BE2C (cell line): ENCODE measurements at places on chromosomes 11 and 22.

GRCh38 chr11:77259641-77260040, 41.8 kb downstream of the GDPD4 start:
- no peak for DNase-seq

DNA sequence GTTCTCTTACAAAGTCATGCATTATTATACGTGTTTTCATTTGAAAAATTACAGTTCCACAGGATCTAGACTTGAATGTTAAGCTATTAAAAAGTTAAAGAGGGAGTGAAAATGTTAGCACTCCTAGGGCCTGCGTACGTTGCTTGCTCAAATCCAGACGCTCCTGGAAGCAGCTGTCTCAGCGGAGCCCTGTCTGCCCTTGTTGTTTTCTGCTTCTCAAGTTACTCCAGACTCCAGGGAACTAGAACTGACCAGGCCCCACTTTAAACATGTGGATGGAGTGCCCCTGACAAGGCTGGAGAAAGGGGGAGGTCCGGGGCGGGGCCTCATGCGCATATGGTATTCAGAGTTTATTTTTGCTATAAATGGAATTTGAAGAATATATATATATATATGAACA, 9.6 kb downstream of the PARVB start:
- no peak for DNase-seq

- no peak for DNase-seq
Measured at GRCh38 chr11:105767931-105768330, 158.1 kb downstream of the GRIA4 start.

DNA sequence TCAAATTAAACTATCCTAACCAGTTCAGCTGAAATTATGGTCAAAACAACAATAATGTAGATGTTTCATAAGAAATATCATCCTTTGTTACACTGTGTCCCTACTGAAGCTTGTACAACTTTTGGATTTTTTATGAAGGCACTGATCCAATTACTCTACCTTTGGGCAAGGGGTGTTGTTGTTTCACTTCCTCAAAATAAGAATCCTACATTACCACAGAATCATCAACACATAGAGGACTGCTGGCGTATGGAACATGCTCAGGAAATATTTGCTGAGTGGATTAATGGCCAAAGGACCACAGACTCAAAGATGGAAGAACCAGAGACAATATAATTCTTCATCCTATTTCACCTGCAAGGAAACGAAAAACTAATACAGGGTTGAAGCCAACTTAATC, 907.5 kb upstream of the CCDC90B start:
- no peak for DNase-seq

DNA sequence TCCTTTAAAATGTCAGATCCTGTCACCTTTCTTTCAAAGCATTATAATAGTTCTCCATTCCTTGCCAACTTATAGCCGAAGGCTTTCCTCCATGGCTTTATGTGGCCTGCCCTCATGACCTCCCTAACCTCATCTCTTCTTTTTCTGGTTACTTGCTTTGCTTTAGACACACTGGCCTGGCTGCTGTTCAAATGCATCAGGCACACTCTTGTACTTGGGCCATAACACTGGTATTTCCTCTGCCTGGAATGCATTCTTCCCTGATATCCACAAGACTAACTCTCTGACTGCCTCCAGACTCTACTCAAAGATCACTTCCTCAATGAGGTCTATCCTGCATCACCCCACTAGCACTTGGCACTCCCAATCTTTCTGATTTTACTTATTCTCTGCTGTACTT, 710.3 kb downstream of the KCNA4 start:
- DNase-seq = no peak

GRCh38 chr22:24414984-24415945, 12.1 kb upstream of the ADORA2A start:
- no peak for DNase-seq

DNA sequence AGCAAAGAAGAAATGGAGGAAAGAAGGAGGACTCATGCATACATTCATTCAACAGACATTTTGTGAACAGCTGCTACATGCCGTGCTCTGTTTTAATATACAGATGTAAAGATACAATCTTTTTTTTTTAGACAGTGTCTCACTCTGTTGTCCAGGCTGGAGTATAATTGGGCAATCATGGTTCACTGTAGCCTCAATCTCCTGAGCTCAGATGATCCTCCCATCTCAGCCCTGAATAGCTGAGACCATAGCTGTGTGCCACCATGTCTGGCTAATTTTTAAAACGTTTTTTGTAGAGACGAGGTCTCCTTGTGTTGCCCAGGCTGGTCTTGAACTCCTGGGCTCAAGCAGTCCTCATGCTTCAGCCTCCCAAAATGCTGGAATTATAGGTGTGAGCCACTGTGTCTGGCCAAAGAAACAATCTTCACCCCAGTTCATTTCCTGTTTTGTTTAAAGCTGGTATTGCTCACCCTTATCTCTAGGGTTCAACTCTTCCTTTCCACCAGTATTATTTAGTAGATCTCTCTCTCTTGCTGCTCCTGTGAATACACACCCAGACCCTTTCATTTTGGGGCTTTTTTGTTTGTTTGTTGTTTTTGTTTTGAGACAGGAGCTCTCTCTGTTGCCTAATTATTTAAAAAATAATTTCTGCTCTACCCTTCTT, 69.8 kb downstream of the RNF169 start:
- DNase-seq = no peak
